ENCODE measurements at places on chromosomes 16 and 17. TPM values are rescaled to one million over a fixed set of nuclear protein-coding genes. Genes with fewer than 3 reads are reported as not detected.
A peak's percentile ranks its signal among the peaks of the same experiment; 100 is the strongest.

JPH3 gene
- 0.69 TPM for total RNA-seq

DNA sequence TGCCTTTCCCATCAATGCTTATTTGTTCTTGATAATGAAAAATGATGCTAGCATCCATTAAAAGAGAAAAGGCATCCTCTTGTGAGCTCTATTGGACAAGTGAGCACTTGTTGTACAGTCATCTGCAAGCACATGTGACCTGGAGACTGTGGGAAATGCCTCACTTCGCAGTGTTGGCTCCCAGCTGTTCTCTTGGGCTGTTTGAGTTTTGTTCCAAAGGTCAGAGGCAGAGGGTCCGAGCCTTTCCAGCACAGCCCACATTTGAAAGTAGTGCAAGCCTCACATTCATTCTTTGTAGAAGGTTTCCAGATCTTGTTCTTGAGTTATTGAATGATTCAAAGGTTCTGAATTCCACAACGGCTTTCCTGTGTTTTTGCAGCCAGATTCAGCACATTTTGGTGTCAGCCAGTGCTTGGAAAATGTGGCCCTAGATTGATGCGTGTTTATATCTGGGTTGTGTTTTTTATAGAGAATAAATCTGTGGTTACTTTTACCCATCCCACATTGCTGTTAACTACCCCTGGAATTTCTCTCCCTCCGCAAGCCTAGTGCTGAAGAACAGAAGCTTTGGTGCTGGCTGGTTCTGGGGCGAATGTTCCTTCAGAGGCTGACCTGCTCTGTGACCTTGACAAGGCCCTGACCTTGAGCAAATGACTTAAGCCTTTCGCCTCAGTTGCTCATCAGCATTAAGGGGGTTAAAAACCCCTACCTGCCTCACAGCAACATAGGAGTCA lies 49.8 kb downstream of the CDH1 start:
- peak; percentile 47 for DNase-seq

GRCh38 chr17:61299517-61300513 lies 99.8 kb upstream of the TBX2 start:
- DNase-seq = no peak

- peak; percentile 57 for DNase-seq
These were observed 5.3 kb upstream of the CDR2L start for GRCh38 chr17:74981979-74982662.

DNA sequence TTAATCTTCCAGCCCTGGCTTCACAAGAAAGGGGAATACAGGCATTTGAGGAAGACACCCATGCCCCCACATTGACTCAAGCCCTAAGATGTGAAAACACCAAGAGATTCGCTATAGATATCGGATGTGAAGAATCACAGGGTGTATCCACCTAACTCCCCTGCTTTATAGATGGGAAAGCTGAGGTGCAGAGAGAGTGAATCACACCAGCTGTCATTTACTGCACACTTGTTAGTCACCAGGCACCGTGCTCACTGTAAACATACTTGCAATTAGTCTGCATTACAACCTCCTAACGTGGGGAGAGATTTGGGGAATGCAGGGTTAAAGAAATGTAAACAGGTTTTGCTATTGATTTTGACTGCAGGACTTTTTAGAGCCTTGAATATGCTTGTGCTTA lies 325.5 kb downstream of the C16orf95 start:
- DNase-seq = no peak

DNA sequence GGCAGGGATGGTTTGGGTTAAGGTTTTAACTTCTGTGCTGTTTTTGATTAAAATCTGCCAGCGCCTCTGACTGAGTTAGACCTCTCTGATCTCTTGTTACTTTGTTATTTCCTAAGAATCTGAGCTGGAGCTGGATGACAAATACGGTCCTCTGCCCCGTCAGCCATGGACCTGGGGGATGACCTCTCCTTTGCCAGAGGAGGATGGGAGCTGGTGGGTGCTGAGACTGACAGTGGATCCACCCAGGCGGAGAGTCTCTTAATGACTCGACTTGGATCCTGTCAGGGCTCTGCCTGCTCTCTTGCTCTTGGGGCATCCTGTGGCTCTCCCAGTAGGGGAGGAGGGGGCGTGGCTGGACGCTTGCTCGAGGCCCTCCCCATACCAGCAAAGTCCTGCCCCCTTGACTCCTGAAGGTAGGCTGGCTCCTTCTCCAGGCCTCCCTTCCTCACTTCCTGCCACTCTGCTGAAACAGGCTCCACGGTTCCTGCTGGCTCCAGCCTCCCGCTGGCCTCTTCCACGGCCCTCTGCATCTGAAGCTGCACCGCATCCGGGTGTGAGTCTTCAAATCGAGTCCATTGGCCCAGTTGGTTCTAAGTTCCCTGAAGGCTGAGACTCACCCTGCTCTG lies 24.8 kb upstream of the MAP3K14 start:
- DNase-seq = no peak

GRCh38 chr17:39606434-39607056 lies 1.2 kb downstream of the NEUROD2 start:
- no peak for DNase-seq

DNA sequence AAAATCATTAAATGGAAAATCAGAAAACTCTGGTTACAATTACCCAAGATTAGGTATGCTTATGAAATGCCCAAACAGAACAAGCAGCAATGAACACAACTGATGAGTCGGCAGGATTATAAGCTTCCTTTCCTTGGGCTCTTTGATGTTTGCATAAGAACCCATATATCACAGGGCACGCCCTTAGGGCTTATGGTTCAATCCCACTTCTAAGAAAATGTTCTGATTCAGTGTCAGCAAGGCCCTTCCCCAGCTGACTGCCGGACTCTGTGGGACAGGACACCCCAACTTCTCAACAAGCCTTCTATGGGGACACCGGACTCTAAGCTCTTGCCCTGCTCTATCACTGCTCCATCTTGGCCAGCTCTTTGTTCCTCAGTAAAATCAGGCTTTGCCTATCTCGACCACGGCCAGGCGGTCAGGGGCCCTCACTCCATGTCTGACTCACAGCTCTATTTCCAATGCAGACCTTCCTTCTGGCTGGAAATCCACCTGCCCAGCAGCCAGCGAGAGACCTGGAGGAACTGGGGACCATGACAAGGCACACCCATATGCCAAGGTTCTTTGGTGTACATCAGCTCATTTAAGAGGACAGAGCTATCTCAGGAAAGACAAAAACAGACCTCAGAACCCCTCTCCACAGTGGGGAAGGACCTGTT lies 26.8 kb downstream of the LITAFD start:
- no peak for DNase-seq

GRCh38 chr16:86375851-86376250 lies 134.5 kb upstream of the FOXF1 start:
- no peak for DNase-seq

DNA sequence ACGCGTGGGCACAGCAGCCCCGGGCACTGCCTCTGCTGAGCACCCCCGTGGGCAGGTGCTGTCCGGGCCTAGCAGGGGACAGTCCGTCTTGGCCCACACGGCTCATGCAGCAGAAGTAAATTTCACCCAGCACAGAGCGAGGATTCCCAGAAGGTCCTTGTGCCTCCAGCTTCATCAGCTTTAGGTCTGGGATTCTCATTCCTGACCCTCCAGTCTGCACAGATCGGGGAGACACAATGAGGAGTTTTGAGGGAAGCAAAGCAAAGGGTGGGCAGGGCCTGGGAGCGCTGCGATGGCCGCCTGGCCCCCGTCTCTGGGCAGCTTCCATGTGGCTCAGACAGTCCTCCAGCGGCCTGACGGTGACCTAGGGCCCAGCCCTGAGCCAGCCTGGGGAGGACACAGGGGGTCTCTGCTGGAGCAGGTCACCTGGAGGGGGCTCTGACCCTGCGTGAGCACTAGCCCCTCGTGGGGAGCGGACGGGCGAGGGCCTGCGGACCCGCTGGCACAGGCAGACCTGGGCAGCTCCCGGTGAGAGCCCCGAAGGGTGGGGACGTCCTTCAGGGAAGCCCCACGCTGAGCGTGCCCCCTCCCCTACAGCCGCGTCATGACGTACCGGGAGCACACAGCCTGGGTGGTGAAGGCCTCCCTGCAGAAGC lies 30.7 kb upstream of the CHMP6 start:
- no peak for DNase-seq

HSPB9 gene
- total RNA-seq = not detected

DNA sequence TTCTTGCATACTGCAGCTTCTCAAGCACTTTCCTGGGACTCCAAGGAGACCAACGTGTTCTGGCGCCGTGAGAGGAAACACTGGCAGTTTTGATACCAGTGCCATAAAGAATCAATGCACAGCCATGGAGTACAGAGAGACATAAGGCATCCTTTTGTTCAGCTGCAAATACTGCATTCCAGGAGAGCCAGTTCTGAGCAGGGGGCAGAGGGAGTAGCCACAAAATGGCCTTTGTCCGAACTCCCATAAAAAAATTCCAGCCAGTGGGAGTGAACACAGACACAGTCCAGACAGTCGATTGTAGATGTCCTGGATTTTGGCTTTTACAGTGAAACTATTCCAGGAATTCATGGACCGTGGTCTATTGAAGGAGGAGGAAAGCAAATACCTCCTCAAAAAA lies 36.2 kb upstream of the TEKT3 start:
- no peak for DNase-seq

KRTAP2-1 gene
- 3.4 TPM for total RNA-seq

OTOA gene
- 0.10 TPM for total RNA-seq

GRCh38 chr16:66746682-66747081 lies 4.7 kb downstream of the DYNC1LI2 start:
- no peak for DNase-seq

NUDT7 gene
- 9.9 TPM for total RNA-seq

ADAMTS18 gene
- total RNA-seq = 25.0 TPM

DNA sequence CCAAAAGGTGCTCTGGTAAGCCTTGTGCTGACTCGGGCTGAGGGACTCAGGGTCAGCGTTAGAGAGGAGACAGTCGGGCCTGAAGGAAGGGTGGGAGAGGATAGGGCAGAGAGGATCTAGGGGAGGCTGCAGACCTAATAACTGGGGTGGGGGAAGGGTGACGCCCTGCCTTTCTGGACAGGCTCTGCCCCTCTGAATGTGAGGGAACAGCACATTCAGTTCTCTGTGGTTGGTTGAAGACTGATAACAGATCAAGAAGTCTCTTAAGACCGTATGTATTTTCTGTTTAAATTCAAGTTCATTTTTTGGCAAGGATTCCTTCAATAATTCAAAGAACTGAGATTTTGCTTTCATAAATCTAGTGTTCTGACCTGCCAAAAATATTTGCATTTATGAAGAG lies 56.2 kb upstream of the TEKT3 start:
- no peak for DNase-seq

CASKIN2 gene
- total RNA-seq = 7.1 TPM

ARL5C gene
- not detected for total RNA-seq

KRT40 gene
- 7.7 TPM for total RNA-seq

DNA sequence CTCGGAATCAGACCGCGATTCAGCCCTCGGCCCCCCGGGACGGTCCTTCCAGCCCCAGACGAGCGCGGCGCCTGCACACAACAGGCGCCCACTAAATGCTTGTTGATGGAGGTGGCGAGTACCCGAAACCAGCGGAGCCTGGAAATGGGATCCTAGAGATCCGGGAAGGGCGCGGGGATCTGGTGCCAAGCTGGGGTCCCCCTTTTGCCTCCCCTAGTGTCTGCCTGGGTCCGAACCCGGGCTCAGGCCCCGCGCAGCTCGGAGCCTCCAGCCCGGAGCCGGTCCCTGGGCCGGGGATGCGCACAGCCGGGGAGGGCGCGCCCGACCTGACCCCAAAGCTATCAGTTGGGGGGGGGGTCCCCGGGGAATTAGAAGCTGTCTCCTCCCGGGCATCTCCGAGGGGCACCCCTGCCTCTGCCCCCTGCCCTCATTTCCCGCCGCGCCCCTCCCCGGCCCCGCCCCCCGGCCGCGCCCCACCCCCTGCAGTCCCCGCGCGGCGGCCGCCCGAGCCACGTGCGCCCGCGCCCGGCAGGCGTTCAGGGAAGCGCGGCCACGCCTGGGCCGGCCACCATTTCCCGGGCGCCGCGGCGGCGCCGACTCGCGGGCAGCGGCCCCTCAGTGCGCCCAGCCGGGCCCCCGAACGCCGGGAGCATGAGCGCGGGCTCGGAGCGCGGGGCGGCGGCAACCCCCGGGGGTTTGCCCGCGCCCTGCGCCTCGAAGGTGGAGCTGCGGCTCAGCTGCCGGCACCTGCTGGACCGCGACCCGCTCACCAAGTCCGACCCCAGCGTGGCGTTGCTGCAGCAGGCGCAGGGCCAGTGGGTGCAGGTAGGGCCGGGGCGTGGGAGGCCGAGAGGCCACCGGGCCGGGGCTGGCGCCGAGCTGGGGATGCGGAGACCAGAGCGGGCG lies at the start of gene CPNE7:
Gene CPNE7, plus strand, starts transcription at position 512 of the 906 bp plus-strand sequence. Its CDS starts 140 bp downstream, at position 652.
- no peak for DNase-seq

- no peak for DNase-seq
These were observed 10.4 kb downstream of the SLC6A4 start for GRCh38 chr17:30225112-30225511.

- DNase-seq = no peak
These were observed 15.6 kb upstream of the NKD1 start for GRCh38 chr16:50532576-50532975.

DNA sequence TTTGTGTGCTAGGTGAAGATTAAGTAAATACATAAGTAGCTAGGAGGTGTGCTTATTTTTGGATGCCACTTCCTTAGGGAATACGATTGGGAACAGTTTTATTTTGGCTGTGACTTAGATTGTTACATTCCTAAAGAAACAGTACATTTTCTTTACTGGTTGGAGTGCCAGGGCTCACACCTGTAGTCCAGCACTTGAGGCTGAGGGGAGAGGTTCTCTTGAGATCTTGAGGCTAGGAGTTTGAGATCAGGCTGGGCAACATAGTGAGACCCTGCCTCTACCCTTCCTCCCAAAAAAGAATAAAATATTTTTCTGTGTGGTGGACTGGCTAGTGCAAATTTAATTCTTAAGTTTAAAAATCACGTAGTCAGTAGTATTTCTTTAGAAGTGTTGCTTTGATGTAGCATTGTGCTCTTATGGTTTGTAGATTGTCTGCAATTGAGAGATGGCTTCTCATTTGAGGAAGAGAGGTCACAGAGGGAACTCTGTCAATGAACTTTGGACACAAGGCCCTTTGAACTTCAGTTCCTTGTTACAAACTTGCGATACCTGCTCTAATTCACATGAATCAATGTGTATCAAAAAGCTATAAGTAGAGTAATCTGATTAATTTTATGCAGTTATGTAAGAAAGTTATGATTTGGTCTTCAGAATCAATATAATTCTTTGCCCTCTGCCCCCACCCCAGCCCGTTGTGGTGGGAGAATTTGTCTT lies 7.1 kb downstream of the HAPSTR1 start:
- no peak for DNase-seq

DNA sequence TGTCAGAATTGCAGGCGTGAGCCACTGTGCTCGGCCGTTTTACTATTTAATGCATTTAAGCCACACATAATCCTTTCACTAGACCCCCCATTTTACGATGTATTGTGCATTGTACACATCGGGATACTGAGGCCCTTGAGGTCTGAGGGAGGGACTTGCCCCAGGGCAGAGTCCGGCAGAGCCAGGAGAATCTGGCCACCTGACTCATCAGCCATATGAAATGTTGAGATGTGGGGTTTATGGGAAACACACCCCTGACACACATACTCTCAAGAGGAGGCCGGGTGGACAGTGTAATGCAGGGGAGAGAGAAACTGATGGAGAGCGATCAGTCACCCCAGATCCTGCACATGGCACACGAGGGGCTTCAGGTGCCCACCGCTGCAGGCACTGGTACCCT lies 196.6 kb downstream of the ZNF423 start:
- no peak for DNase-seq

STX1B gene
- total RNA-seq = 0.89 TPM

CLEC3A gene
- not detected for total RNA-seq
